ENCODE measurements at places on chromosomes 4 and X.

DNA sequence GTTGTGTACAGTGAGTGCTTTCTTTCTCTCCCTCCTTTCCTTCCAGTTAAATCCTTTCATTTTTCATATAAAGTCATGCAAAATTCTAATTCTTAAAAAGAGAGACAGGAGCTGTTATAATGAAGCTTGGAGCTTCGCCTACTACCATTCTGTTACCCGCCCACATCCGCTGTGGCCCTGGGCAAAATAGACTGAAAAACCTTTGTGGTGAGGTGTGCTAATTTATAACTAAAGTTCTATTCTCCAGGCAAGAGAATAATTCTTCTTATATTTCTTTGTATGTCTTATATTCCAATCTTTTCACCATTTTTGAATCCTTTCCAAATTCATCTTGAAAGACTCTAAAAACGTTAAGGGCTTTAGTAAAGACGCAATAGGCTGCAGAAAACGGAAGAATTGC lies 7.0 kb downstream of the QRFPR start:
- DNase-seq: no peak

DNA sequence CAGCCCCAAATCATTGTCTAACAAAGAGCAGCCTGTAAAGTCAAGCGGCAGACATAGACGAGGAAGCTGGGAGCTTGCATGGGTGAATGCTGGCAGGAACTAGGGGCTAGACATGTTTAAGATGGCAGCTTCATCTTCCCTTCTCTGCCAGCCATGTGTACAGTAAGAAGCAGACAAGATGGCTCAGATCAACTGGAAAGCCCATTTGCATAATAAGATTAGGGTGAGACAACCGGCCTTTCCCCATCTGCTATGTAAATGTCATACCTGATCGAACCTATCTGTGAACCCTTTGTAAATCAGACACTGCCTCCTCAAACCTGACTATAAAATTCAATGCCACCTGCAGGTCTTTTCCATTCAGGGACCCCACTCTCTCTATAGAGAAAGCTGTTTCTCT lies 22.8 kb upstream of the HADH start:
- no peak for DNase-seq

DNA sequence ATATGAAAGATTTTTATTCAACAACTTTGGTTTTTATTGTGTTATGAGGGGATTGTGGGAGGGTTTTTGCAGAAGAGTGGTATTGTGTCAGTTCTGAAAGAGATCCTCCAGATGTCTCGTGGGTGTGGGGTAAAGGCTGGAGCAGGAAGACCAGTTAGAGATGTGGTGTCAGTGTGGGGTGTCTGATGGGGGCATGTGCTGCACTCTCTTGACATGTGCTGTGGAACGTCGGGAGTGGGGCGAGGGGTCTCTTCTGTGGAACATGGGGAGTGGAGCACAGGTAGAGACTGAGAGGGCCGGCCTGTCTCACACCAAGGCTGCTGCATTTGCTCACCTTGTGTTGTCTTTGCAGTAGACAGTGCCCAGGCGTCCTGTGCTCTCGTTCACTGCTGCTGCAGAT lies 37.6 kb downstream of the FAM193A start:
- DNase-seq: no peak

DNA sequence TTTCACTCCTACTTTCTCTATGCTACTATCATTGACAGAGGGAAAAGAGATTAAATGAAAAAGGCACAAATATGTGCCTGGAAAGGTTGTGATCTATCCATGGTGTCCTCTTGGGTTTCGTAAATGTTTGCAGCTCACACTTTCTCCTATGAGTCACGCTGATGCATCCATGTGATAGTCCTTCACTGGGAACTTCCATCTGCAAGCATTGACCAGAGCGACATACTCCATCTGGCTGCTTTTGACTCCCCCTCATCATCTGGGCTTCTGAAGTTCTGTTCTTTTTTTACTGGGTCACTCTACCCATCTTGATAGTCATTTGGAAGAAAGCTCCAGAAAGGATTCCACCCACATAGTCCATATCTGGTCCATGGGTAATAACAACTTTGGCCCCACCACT lies 84.7 kb upstream of the NDST3 start:
- DNase-seq: no peak

- DNase-seq: no peak
Measured at GRCh38 chr4:52713456-52713937, 37.7 kb downstream of the ERVMER34-1 start.

- no peak for DNase-seq
Measured at GRCh38 chrX:74304016-74304415, at the start of gene ZCCHC13. Gene ZCCHC13 (plus strand): TSS chrX:74304180. CDS start chrX:74304267, 87 bp downstream.

DNA sequence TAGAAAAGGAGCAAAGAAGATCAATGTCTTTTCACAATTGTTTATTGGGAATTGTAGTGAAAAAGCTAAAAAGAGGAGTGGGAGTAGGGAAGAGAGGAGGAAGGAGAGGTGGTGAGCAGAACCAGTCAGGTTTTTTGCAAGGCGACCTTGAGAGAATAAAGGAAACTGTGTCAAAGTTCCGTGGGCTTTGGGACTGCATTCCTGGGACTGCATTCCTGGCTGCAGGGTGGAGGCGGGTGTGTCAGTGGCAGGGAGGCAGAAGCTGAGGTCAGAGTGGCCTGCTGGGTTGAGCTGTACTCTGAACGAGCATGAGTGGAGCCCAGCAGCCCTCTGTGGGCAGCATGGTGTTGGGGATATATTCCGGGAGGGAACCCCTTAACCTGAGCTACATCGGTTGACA lies 66.8 kb upstream of the UCP1 start:
- DNase-seq: peak; percentile 57

GRCh38 chr4:20520901-20521300 lies 179.4 kb upstream of the PACRGL start:
- no peak for DNase-seq

DNA sequence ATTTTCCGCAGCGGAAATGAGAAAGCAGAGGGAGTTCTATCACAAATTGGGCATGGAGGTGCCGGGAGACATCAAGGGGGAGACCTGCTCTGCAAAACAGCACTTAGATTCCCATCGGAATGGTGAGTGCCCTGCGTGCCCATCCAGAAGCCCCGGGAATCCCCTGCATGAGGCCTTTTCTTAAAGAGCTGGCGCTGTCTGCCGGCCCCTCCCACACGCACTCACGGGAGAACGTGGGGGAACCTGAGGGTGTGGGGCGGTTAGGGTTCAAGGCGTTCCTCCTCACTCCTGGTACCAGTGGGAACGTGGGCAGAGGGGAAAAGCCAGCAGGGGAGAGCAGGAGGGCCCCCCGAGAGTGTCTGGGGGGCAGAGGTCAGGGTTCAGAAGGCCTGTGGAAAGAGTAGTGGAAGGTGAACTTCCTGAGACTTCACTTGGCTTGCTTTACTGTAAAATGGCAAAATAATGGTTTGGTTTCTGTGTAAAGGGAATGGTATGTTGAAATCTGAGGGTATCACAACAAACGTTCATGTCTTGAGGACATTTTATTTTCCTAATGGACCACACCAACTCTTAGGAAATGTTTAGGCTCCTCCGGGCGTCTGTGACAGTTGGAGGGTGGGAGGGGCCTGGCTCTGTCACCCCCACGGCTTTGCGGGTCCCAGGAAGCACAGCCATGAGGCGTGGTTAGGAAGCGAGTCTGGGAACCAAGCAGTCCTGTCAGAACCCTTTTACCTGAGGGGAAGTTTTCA lies 38.0 kb downstream of the PCGF3 start:
- no peak for DNase-seq

DNA sequence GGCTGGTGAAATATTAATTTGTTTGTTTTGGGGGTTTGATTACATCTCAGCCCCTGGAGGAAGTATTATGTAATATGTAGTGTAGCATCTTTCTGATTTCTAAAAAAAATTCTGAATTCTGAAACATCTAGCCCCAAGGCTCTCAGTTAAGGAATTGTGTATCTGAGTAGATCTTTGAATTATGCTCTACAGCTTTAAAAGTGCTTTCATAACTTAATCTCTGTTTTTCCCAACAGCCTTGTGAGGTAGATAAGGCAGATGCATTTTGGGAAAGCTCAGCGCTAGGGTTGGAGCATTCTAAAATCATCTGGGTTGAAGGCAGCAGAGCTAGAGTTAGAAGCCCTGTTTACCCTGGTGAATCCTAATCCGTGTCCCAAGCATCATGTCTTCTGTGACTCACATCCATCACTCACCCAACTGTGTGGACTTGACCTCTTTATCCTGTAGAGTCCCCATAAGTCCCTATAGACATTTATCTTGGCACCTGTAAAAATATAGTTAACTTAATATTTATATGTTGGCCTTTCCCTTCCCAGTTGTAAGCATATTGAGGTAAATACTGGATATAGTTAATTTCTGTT lies 49.8 kb downstream of the FNIP2 start:
- DNase-seq: no peak
